ENCODE measurements at places on chromosomes 1 and 21.

- no peak for DNase-seq
These were observed 28.4 kb downstream of the METTL13 start for GRCh38 chr1:171809834-171810233.

DNA sequence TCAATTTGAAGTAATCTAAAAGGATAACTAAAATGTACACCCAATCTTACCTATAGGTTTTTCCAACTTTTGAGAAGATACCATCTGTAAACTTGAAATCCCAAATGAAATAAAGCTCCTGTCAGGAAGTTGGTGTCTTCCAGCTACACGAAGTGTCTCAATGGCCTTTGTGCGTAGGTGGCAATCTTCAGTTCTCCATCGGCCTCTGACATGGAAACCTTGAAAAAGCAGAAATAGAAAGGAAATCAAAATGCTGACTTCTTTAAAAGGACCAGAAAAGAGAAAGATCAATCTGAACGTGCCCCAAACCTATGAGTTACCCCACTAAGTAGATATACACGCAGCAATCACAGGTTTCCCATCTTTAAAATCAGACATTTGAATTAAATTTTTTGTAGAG, 10.0 kb downstream of the MKNK1 start:
- DNase-seq = no peak

GRCh38 chr1:194024659-194025058, 838.2 kb upstream of the B3GALT2 start:
- no peak for DNase-seq

GRCh38 chr1:43648221-43648847, 1.6 kb upstream of the KDM4A start:
- DNase-seq = no peak

- DNase-seq = no peak
These were observed 16.9 kb downstream of the MATN1 start for GRCh38 chr1:30706528-30706927.

GRCh38 chr1:180839547-180839946, 73.2 kb upstream of the KIAA1614 start:
- DNase-seq = no peak

DNA sequence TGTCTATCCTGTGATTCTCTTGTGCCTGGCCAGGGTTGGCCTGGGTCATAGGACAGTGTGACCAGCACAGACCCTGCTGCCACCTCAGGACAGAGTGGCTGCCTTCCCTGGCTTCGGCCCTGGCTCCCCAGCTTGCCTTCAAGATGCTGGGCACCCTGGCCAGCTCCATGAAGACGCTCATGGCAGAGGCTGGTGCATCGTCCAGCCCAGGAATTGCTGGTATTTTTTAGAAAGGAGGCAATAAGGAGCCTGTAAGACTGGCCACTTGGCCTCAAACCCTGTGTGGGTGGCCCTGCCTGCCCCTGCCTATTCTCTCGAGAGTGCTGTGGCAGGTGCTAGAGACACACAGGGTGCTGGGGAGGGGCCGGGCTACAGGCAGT, 70.4 kb upstream of the ACTRT2 start:
- DNase-seq = no peak

GRCh38 chr1:205961405-205961804, 18.1 kb upstream of the SLC26A9 start:
- DNase-seq = no peak

DNA sequence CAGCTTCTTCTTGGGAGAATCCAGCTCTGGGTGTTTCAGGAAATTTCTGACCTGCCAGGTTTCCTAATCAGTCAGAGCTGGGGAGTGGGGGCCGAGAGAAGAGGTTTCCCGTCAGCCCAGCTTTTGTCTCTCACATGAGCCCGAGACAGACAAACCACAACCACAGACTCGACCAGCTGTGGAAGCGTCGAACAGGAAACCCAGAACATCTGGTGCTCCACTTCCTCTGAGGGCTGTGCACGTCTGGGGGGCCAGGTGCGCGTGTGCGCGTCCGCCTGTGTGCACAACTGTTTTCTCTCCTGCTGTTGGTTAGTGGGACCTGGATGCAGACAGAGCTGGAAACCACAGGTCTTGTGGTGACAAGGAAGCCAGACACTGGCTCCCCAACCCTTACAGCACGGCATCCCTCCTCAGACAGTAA, 113.0 kb upstream of the SLC25A33 start:
- DNase-seq = no peak

GRCh38 chr1:218312509-218312908, 27.4 kb downstream of the RRP15 start:
- DNase-seq = no peak

GRCh38 chr1:56578963-56579875, at the start of gene PLPP3:
PLPP3 (minus strand) TSS chr1:56579563; CDS start chr1:56579016, 547 bp downstream.
- peak; percentile 78 for DNase-seq

GRCh38 chr1:79089946-79090345, 83.4 kb upstream of the ADGRL4 start:
- no peak for DNase-seq

DNA sequence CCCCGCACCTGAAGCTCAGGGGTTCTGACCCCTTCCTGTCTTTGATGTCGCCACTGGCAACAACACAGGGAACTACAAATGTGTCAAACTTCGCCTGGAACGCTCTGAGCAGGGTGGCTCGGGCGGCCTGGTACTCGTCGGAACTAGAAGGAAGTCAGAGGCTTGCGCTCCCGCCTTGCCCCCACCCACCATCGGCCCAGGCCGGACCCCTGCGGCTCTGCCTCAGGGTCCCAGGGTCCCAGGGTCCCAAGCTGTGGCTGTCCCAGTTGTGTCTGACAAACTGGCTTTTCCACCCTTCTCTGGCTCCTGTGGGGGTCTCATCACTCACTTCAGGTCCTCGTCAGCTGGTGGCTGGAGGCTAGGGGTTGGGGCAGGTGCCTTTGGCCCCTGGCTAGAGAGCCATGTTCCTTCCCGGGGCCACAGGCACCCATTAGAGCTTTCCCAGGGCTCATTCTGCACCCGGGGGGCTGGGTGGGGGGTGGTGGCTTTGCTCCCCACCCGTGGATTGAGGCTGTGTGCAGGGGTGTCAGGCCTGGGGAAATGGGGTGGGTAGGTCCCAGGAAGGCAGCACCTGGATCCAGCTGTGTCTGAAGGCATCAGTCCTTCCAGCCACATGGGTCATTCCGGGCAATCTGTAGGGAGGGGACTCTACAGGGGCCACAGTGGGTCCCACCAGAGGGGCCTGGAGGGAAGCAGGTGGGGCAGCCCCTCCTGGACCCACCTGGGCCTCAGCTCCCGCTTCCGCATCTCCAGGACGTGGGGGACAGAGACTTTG, 8.0 kb upstream of the TMEM52 start:
- no peak for DNase-seq

GRCh38 chr1:33176362-33176850, 5.4 kb downstream of the TRIM62 start:
- no peak for DNase-seq

- DNase-seq = no peak
These were observed 13.4 kb downstream of the TNFRSF8 start for GRCh38 chr1:12076425-12077005.

DNA sequence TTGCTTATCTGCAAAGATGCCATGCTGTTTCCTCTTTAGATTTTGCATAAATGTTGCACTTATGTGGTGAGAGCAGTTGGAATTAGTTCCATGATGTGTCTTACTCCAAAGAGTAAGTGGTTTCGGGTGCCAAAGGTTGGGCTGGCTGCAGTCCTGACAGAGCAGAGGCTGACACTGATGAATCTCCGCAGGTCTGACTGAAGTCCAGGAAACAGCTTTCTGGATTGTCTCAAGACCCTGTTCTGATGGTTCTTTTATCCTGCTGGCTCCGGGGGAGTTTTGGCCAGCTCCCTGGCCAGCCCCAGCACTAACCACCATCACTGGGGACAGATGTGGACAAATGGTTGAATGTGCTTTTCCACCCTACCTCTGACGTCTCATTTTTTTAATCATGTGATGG, 207.2 kb upstream of the KIAA0040 start:
- no peak for DNase-seq

DNA sequence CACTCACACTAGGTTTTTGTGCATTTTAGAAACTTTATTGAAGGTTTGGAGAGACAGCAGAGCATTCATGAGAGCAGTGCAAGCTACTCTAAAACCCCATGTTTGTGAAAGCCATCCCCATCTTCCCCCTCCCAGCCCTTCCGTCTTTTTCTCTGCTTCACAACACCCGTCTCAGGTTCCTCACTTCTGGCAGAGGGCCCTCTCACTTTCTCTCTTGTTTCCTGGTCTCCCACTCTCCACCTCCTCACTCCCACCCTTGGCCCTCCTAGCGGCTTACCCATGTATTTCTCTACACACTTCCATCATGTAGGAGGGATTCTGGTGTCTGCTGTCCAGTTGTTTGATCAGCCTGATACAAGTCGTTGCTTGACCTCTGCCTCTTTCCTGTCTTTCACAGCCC, 92.7 kb downstream of the LRRC8C start:
- no peak for DNase-seq

DNA sequence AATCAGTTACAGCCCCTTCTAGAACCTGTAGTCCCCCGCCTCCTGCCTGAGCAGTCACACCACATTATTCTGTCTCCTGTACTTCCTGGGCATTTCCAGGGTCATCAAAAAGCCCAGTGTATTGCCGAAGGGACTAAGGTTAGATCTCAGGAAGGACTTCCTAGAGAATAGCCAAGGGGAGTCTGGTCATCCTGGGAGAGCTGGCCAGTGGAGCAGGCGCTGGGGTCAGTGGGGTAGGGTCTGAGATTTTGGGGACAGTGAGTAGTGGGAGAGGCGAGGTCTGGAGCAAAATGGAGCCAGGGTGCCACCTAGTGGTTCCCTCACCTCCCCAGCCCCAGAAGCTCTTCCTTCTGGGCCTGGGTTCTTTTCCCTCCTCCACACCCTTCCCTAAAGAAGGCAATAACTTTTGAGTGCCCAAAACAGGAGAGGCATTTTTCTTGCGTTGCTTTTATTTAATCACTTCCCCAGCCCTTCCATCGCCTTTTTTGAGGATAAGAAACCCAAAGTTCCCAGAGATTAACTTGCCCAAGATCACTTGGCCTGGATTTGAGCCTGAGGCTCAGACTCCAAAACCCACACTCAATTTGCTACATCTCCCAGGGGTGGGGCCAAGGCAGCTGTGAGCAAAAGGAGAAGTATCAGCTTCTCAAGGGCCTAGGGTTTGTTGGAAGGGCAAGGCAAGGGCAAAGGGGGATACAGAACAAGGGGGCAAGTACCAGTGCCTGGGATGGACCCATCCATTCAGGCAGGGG, 7.3 kb upstream of the PMVK start:
- DNase-seq = peak; percentile 59

- DNase-seq = no peak
These were observed 231.1 kb upstream of the RUNX1 start for GRCh38 chr21:35280231-35280630.

DNA sequence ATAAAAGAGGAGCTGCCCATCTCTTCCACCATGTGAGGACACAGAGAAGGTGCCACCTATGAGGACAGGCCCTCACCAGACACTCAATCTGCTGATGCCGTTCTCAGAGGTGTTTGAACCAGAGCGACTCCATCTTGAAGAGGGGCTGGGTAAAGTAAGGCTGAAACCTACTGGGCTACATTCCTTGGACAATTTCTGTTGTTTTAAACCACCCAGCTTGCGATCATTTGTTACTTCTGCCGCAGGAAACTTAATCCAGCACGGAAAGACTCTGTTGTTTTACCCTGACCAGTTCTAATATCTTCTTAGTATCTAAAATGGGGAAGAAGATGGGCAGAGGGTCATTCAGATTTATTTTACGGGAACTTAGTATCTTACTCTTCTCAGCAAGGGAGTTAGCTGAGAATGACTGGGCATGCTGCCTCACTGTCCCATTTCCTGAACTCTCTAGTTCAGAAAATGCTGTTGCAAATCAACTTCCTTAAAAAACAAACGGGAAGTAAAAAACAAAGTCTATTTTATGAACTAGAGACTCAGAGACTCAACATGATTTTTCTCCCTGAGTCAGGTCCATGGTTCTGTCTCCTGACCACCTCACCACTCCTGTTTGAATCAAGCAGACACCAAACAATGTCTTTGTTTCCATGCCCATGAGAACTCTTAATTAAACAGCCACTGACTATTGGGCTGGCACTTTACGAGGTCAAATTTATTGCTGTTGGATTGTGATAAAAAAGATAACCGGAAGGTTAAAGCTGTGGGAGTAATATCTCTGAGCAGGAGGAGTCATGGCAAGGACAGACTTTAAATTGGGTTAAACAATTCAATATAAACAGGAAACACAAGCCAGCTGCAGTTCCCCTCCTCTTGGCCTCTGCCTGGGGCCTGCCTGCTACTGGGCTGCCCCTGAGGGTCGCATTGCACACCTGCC, 23.8 kb upstream of the IFNAR1 start:
- no peak for DNase-seq

DNA sequence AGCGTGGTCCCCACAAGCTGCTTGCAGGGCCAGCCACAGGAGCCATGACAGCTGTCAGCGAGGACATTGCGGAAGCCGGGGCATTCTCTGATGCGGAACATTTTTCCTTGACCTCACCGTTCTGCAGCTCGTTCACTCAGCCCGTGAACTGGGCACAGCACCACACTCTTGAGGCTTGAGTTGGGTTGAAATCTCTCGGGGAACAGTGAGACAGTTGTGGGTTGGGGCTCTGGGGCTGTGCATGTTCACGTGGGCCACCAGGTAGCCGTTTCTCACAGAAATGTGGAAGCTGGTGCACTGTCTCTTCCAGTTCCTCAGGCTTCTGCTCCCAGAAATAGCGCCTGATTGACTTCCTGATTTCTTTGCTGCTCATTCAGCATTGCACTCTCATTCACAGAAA, 69.8 kb downstream of the SPSB1 start:
- DNase-seq = no peak

DNA sequence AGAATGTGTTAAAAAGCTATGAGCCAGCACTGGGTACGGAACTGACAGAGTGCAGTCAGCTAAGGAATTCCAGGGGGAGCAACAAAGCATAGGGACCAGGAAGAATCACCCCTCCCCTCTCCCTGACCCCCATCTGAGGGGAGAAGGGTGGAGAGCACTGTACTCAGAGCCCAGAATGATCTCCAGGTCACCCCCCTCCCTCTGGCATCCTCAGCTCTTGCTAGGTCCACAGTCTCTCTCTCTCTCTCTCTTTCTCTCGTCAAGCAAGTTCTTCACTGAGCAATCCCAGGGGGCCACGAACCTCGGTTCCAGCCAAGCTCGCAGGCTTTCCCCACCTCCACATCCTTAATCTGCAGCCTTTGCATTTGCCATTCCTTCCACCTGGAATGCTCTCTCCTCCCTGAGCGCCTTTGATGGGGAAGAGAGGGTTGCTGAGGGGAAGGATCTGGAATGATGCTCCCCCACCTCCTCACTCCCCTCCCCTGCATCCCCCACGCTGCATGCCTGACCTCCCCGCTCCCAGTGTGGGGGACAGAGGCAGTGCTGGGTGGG, 6.7 kb upstream of the WASF2 start:
- peak; percentile 56 for DNase-seq

DNA sequence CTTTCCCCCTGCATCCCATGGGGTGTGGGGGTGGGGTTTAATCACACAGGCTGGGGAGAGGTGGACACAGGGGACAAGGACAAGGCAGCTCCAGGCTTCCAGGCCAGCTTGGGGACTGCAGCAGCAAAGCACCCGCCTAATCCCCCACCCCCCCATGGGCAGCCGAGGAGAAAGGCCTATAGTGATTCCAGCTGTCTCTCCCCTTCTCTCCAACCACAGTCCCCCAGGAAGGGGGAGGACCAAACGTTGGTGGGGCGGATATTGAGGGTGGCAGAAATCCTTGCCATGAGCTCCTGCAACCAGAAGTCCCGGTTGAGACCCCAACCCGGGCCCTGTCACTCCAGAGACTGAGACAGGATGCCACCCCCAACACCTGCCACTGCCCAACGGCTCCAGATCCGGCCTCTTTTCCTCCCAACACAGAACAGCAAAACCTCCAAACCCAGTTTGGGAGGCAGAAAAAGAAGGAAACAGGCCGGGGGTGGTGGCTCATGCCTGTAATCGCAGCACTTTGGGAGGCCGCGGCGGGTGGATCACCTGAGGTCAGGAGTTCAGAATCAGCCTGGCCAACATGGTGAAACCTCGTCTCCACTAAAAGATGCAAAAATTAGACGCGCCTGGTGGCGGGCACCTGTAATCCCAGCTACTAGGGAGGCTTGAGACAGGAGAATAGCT, 1.7 kb downstream of the EPHA2 start:
- no peak for DNase-seq
